ENCODE measurements at places on chromosomes 2 and 18.

GRCh38 chr2:50491541-50492476 is 540.1 kb downstream of the NRXN1 start:
- peak; percentile 37 for DNase-seq

DNA sequence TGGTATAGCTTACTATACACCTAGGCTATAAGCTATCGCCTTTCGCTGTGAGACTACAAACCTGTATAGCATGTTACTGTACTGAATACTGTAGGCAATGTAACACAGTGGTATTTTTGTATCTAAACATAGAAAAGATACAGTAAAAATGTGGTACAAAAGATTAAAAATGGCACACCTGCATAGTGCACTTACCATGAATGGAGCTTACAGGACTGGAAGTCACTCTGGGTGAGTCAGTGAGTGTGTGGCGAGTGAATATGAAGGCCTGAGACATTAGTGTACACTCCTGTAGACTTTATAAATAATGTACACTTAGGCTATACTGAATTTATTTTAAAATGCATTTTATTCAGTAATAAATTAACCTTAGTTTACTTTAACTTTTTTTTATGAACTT is 258.2 kb upstream of the SP5 start:
- DNase-seq, result no peak

DNA sequence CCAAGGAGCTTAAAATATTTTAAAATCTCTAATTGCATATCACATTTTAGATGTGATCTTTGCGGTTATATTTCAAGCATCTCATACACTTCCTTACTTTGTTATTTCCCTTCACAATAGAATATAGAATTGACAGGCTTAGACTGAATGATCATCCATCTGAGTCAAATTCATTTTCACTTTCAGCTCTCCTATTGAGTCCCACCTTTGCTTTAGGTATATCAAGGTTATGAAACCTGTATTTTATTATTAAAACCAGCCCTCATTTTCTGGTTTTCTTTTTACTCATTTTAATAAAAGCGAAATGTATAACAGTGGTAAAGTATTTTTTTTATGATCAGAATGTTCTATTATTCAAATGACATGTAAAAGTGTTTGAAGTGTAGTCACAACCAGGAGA is 162.9 kb upstream of the KYNU start:
- DNase-seq, result no peak

- DNase-seq, result no peak
Observed at GRCh38 chr2:121801916-121802315, 46.5 kb downstream of the TSN start.

GRCh38 chr18:36389811-36390581 is 92.5 kb downstream of the FHOD3 start:
- no peak for DNase-seq

DNA sequence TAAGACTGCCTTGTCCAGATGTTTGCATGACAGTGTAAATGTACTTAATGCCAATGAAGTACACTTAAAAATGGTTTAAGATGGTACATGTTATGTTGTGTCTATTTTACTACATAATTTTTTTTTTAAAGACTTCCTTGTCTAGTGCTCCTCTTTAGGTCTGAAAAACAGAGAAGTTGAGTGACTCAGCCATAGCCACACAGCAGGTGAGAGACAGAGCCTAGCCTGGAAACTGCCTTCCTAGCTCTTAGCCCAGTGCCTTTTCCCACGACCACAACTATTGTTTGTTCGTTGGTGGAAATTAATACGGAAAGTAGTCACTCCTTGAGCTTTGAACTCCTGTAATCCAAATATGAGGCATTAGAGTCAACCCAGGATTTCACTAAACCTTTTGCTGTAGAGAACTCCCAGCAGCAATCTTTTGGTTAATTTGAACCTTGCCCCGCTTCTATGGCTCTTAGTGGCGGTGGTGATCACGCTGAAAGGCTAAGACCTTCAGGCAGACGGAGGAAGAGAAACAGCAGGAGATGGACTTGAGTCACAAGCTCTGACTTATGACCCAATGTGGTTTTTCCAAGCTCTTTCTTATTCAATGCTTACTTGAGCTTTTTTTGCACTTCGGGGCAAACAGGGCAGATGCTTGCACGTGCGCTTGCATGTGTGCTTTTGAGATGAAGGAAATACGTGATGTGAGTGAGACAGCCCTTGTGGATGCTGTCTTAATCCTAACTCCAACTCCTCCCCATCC is 21.2 kb downstream of the TRIB2 start:
- peak; percentile 61 for DNase-seq

DNA sequence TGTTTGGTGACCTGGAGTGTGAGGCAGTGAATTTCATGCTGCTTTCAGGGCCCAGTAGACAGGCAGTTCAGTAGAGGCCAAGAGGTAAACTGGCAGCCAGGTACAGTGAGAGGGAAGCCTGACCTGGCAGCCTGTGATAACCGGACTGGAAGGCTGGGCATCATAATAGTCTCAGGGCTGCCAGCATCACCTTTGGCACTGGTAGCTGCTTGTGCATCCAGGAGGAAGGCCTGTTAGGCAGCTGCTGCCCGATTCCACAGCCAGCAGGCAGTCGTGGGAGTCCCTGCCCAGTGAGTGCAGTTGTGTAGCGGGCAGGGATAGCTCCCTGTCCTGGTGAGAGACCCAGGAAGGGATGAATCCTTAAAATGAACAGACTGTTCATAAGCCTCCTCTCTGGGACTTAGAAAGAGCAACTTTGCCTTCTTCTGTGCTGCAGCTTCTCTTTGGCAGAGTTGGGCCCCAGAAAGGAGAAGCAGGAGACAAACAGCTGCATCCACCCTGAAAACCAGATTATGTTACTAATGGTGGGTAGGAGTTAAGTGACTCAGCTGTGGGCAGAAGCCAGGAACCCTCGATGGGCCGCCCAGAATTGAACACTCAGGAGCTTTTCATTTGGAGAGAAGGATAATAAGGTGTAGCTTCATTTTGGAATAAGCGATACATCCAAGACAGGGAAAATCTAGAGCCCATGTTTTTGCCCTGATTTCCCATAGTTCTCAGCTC is 8.1 kb upstream of the GPBAR1 start:
- DNase-seq, result no peak

- DNase-seq, result no peak
Observed at GRCh38 chr18:52636536-52636935, 296.5 kb downstream of the DCC start.

GRCh38 chr2:12269041-12269972 is 447.4 kb upstream of the TRIB2 start:
- DNase-seq, result no peak

DNA sequence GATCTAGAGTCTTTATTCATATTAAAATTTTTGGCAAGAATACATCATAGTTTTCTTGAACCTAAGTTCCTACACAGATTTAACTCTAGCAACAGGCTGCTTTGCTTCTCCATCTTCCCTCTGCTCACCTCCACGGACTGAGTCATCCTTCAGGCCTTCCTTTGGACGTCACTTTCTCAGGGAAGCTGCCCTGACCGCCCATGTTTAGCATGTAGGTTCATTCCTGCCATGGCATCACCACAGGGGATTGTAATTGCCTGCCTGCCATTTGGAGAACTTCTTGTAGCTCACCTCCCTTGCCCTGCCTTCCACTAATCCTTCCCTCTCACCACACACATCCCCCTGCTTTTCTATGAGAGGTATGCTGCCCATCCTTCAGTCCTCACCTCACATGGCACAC is 43.9 kb upstream of the B3GNT2 start:
- DNase-seq, result peak; percentile 32

DNA sequence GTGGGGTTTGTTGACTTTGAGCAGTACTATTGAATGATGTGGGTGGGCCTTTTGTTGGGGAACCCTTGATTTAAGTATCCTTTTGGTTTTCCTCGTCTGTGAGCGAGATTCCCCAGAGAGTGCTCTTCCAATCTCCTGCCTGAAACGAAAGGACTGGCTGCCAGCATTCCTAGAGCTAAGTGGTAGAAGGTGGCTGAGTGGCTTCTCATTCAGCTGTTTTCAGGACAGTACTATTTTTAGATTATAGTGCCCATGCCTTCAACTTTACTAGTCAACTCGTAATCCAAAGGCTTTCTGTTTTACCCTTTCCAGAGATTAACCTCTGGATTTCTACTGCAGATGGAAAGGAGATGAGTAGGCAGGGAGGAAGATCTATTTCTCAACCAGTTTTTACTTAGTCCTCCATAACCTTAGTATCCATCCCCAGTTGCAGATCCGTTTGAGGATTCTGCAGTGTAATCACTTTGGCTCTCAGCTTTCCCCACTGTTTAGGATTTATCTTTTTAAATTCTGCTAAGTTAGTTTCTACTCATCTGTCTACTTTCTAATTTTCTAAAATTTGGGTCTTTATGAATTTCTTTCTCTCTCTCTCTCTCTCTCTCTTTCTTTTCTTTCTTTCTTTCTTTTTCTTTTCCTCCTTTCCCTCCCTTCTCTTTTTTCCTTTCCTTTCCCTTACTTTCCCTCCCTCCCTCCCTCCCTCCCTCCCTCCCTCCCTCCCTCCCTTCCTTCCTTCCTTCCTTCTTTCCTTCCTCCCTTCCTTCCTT is 9.2 kb downstream of the SLC4A1AP start:
- DNase-seq, result no peak

DNA sequence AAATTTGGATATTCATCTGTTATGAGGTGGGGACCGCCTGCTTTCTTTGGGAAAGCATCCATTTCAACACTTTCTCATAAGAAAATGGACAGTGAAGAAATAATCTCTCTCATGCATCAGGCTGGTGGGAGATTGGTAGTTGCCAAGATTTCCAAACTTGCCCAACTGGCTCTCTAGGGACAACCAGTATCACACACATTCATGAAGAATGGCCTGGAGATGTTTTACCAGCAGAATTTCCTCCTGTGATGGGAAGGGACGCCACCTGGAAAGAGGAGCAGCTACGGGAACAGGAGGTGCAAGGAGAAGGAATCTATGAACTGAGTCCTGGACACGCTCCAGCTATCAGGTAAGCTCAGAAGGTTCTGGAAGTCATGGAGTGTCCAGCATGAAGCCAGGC is 39.4 kb downstream of the LIPG start:
- no peak for DNase-seq

- DNase-seq, result no peak
Observed at GRCh38 chr2:10137053-10137843, 14.7 kb downstream of the RRM2 start.

GRCh38 chr2:181910028-181910831 is 18.7 kb downstream of the ITPRID2 start:
- no peak for DNase-seq

GRCh38 chr2:8501061-8501720 is 180.7 kb upstream of the ID2 start:
- DNase-seq, result no peak

DNA sequence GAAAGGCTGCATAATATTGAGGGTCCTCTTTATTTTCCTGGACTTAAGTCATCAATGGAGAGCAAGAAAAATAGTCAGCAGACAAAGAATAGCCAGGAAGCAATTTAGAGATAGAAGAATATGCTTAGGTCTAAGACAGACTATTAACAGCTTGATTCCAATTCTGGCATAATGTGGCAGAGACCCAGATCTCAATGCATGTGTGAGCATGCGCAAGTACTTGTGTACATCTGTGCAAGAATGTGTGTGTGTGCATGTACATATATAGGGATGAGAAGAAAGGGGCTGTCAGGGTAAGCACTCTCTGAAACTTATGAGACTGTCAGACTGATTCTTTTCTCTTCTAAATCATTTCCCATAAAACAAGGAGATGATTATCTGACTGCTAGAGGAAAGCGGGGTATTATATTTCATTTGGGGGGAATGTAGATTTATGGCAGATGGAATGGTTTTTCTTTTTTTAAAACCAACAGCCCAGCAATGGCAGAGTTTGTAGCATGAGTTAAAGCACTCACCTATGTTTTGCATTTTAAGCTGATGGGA is 381.3 kb upstream of the SPRED2 start:
- no peak for DNase-seq

Data from fibroblast of skin of back (primary cell).